ENCODE measurements at places on chromosomes 1 and 21.

- DNase-seq: no peak
Measured at GRCh38 chr1:14666962-14667650, 68.6 kb downstream of the KAZN start.

DNA sequence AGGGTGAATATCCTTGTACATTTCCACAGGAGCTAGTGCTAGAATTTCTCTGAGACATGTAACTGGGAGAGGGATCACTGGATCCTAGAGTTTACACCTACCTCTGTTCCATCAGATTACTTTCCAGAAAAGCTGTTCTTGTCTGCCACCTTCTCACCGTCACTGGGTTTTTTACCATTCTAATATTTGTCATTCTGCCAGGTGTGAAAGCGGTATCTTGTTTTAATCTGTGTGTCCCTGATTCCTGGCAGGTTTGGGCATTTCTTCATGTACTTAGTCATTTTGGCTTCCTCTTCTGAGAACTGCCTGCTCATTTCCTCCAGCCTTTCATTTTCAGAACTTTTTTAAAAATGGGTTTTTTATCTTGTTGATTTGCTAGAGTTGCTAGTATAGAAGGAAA, 5.1 kb downstream of the PMF1 start:
- no peak for DNase-seq

GRCh38 chr1:12067900-12068821, 5.1 kb downstream of the TNFRSF8 start:
- no peak for DNase-seq

DNA sequence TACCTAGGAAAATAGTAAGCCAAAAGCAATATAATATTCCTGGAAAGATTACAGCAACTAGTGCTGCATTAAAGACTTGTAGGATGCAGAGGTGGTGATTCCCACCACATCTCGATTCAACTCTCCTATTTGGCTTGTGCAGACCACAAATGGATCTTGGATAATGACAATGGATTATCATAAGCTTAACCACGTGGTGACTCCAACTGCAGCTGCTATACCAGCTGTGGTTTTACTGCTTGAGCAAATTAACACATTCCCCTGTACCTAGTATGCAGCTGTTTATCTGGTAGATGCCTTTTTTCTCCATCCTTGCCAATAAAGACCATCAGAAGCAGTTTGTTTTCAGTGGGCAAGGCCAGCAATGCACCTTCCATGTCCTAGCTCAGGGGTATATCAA, 542.7 kb upstream of the ADGRL4 start:
- no peak for DNase-seq

- DNase-seq: no peak
Measured at GRCh38 chr1:55211863-55212262, 3.3 kb downstream of the USP24 start.

DNA sequence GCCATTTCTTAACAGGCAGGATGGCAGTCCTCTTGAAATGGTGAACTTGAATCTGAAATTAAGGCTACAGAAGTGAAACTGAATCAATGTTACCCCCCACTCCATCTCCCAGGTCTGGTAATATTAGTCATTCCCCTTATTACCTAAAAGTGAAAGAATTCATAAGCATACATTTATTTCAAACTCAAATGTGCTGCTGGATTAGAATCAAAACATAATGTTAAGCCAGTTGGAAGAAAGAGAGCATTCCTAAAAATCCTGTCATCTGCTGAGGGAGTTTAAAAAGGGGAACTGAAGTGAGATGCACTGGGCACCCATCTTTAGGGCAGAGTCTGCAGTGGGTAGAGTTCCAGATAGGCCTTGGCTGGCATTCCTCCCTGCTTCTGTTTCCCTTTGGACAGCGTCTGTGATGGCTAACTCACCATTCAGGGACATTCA, 17.4 kb downstream of the KIAA0319L start:
- DNase-seq: no peak

DNA sequence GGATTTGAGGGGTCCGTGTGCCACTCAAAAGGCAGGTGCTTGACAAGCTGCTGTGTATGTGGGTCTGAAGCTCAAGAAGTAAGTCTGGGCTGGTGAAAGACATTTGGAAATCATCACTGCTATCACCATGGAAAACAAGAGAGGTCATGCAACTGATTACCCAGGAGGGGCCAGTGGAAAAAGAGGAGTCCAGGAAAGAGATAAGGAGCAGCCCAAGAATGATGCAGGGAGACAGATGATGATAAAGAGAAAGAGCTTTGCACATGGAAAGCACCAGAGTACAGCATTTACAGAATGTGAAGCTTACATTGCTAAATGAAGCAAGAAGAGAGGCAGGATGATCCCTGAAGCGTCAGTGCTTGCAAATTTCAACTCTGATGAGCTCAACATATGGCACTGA, 203.2 kb downstream of the SETD4 start:
- no peak for DNase-seq

DNA sequence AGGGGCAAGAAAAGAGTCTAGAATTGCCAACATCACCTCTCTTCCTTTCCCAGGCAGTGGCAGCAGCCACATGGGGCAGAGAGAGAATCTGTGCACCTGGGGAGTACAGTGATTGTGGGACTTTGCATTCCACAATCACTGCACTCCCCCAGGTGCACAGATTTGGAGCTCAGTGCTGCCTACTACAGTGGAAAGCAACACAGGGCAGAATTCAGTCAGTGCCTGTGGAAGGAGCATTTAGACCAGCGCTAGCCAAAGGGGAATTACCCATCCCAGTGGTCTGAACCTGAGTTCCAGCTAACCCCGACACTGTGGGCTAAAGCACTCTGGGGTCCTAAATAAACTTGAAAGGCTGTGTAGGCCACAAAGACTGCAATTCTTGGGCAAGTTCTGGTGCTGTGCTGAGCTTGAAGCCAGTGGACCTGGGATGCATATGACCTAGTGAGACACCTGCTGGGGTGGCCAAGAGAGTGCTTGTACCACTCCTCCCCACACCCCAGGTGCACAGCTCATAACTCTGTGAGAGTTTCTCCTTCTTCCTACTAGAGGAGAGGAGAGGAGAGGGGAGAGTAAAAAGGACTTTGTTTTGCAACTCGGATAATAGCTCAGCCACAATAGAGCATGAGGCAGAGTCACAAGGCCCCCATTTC, 50.3 kb downstream of the NUP210L start:
- DNase-seq: no peak

DNA sequence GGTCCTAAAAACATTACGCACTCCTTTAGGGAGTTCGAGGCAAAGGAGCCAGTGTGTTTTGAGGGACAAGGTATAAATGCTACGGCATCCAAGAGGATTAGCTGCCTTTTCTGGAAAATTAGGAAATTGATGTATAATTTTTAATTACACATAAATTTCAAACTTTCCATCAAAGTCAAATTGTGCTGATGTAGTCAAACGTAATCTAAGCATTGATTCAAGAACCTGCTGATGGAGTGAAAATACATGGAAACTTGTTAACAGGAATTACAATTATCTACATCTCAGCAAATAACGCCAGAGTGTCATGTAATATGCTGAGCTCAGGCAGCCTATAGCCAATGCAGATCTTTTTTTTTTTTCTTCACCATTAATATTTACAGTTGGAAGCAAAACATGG, 194.5 kb downstream of the CRB1 start:
- DNase-seq: no peak

DNA sequence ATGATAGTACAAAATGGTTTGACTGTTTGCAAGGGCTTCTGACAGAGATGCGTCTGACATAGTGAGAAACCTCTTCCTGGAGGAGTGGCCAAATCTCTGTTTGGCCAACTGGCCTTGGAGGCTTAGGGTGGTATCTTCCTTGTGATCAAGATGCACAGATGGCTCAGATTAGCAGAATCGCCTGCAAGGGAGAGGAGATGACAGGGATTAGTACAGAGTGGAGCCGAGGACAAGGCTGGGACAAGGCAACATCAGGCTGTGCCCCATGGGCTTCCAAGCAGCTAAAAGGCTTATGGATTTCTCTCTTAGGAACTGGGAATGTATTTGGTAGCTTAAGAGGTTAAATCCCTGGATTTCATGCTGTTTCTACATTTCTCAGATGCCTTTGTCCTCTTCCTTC, 379.1 kb downstream of the SIPA1L2 start:
- no peak for DNase-seq

DNA sequence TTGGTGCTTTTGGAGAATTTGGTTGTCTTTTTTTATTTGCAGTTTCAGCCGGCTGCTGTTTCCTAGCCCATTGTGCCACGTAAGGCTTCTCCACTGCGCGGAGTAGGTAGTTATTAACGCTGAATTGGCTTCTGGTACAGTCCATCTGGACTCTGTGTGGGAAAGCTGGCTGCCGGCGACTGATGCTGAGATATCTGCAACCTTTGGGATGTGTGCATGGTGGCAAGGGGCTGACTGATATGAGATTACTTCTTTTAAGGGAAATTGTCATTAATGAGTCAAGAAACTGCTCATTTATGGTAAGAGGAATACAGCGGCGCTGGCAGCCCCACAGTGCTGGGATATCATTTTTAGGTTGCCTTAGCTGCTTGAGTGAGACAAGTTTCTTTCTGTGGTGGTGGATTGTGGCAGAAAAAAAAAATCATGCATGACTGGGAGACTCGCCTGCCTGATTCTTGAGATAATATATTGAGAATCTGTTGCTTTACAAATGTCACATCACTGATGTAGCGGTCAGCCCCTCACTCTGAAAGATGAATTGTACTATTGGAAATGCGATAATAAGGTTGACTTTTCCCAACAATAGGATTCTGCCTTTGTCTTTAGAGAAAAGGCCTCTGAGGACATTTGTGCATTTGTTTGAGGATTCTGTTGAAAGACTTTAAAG, 2.5 kb upstream of the ELAVL4 start:
- DNase-seq: no peak

GRCh38 chr1:232432313-232432712, 197.6 kb downstream of the SIPA1L2 start:
- DNase-seq: no peak

DNA sequence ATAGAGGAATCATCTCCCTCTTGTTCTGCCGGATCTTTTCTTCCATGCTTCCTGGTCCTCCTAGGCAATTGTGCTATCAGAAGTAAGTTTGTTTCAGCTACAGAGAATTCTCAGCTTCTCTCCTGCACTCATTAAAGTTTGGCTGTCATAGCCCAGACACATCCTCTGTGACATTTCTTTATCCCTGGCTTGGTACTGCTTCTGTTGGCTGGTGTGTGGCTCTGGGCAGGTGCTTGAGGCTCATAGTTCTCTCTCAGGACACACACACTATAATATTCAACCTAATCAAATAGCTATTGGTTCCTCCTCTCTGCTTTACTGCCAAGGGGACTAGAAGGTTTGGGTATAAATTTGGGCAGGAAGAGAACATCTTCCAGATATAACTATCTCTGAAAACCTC, 172.1 kb downstream of the ROR1 start:
- no peak for DNase-seq

- no peak for DNase-seq
Measured at GRCh38 chr1:162165528-162165927, 96.0 kb downstream of the NOS1AP start.

DNA sequence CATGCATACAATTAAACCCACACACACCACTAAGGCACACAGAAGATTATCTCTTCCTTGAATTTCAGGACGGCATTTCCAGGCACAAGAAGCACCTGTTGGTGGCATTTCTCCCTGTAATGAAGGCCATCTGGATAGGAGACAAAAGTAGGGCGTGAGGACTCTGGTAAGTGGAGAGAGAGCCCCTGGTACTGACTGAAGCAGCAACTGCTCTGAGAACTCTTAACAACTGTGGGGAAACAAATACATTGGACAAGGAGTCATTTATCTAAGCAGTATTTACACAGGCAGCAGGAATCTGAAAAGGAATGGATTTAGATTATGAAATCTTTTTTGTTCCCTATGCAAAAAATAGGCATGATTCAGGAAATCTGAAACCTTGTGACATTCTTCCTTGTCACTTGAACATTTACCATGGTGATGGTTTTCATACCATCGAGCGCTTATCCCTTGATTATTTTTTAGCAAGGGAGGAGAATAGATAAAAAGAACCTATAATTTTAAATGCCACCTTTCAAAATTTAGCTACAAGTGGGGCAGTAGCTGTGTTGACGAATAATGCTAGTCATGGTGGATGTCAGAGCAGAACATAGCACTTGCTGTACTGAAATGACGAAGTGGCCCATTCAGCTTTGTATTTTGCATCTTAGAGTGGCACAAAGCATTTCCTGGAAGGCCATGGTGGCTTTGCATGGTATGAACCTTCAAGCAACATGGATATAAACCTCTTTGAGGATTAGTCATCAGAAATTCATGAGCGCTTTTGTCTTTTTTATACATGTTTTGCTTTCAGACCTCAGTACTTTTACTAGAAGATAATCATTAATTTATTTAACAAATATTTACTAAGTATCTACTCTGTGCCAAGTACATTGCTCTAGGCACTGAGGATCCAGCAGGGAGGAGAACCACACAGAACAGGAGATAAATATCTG, 362.0 kb downstream of the ADGRL2 start:
- DNase-seq: no peak

DNA sequence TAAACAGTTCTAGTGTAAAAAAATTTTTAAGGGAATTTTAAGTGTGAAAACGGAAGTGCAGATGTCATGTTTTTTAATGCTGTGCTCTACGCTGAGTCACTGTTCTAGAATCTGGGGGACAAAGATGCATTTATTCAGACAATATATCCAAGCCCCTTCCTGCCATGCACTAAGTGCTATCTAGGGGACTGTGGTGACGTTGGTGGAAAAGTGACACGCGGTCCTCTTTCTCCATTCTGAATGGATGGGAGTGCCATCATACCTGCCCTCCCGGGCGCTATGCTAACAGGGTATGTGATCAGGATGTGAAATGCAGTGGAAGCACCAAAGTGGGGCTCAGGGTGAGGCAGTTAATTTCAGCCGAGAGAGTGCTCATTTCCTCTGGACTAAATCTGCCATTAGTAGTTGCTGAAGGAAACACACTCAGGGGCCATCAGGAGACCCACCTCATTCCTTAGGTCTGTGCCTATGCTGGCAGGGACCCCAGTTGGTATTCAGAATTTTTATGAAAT, 6.6 kb downstream of the C1orf226 start:
- no peak for DNase-seq

GRCh38 chr1:115658646-115659045, 16.9 kb downstream of the VANGL1 start:
- no peak for DNase-seq

DNA sequence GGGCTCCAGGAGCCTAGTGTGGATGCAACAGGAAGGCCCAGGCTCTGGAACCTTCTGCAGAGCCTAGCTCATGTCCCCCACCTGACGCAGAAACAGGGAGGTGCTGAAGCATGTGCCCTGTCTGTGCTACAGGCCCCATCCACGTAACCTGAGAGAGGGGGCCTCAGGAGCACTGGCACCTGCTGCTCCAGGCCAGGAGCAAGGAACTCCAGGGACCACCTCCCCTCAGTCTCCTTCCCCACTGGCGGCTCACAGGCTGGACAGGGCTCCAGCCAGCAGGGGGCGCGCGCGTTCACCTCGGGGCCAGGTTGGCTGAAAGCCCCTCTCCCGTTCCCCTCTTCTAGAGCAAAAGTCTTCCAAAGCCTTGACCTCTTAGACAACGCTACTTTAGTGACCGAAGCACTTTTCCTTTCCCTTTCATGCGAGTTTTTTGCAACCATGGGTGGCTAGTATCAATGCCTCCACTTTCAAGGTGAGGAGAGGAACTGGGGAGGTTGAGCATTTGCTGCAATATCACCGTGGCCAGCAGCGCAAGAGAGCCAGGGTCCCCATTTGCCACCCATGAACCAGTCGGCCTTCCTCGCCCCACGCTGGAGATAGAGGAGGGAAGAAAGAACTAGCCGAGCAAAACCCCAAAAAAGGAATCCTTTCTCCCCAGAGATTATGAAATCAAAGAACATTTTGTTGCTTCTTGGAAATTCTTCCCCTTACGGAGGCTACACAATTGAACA, 52.4 kb upstream of the GPR157 start:
- DNase-seq: peak; percentile 45
